T-helper 17 cell (primary cell): ENCODE measurements at places on chromosomes 11 and 22.
A peak's percentile ranks its signal among the peaks of the same experiment; 100 is the strongest.

DNA sequence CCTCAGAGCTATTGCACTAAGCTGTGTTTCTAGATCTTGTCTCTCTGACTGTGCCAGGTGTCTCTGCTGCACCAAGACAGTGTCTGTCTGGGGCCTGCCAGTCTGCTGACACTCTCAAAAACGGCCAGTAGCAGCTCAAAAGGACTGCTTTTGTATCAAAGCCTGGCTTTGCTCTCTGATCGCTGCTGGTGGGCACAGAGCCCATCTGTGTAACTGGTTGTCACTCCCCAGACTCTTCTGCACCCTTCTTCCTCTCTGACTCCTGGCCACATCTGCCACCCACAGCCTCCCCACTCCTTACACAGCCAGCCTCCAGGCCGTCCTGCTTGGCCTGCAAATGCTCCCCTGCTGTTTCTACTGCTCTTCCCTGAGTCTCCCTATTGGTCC is 26.5 kb downstream of the MED15 start:
- DNase-seq = no peak

- no peak for DNase-seq
These were observed 66.0 kb downstream of the SHISAL1 start for GRCh38 chr22:44246615-44247326.

DNA sequence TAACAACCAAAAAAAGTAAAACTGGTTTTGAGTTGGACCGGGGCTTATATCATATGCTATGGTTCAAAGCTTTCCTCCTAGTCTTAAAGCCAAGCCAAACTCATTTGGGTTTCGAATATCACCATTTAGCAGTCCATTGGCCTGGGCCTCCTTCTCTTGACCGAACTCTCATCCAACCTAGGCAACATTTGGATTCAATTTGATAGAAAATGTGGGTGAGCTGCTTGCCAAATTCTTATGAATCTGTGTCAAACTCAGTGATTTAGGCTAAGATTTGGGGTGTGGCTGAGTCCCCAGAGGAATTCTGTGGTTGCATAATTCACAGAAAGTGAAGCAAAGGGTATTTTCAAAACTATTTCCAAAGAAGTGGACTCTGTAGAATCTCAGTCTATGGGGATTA is 83.7 kb downstream of the BLID start:
- DNase-seq = no peak

GRCh38 chr22:39600491-39601179 is 30.1 kb downstream of the CACNA1I start:
- DNase-seq = no peak

GRCh38 chr11:60952742-60953170 is 780 bp upstream of the SLC15A3 start:
- DNase-seq = no peak

DNA sequence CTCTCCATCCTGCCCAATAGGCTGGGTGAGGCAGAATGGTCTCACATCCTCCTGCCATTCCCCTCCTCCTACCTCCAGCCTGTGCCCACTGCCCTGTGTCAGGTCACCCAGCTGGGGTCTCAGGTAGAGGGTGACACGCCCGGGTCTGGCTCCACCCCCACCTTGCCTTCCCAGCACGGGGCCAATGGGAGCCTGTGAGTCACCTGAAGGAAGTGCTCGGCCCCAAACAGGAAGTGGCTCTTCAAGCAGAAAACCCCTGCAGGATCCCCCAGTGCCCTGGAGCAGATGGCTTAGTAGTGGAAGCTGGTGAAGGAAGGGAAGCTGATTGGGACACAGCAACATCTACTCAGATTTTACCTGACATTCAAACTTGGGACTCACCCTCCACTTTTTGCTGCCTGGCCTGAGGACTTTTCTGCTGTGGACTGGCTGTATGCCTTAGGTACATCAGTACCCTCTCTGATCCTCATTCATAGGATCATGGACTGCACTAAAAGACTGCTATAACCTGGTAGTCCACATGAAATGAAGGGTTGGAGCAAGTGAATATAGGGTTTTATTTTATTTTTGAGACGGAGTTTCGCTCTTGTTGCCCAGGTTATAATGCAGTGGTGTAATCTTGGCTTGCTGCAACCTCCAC is 33.4 kb downstream of the GDPD5 start:
- peak; percentile 50 for DNase-seq

GRCh38 chr11:115695677-115696364 is 191.6 kb upstream of the CADM1 start:
- DNase-seq = no peak

DNA sequence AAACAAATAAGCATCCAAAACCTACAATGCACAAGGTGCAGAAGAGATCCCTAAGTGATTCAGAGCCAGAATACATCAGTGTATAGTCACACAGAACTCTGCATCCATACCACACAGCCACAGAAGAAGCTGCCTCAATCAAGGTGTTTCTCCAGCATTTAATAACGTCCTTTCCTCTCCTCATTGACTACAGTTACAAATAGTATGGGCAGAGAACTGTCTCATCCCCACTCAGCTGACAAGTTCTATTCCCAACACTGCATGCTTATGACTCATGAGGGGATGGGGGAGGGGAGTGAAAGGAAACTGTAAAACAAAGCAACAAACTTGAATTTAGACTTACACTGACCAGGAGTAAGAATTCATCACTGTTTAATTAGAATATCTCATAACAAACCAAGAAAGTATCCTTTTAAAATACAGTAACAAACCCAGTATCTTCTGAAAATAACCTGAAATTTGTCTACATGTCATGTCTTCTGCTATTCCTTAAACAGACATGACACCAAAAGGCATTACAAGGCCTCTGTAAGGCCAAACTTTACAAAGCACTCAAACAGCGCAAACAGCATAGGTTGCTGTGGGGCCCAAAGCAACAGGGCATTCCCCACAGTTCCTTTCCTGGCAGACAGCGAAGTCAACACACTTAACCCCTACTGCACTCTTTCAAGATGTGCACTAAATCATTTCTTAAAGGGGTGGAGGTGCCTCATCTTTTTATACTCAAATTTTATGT is 29.3 kb downstream of the CELF1 start:
- DNase-seq = peak; percentile 27

GRCh38 chr11:35227576-35228327 is 88.8 kb downstream of the CD44 start:
- no peak for DNase-seq
